NCI-H2107 (cell line): ENCODE measurements at places on chromosomes 11 and 22.

DNA sequence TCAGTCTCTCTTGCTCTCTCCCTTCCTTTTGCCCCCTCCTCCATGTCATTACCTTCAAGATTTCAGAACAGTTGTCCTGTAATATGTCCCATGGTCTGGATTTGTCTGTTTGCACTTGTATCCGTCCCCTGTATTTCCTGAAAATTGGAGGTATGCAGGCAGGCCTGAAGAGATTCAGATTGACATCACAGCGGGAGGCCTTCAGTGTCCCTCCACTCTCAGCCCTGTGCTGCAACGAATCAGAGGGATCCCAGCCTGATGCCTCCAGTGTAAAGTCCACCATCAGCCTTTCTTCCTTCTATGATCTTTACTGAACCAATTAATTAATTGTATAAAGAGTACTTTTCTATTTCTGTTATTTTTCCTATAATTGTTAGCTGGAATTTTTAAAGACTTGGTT lies 57.3 kb downstream of the ELMOD1 start:
- no peak for DNase-seq

DNA sequence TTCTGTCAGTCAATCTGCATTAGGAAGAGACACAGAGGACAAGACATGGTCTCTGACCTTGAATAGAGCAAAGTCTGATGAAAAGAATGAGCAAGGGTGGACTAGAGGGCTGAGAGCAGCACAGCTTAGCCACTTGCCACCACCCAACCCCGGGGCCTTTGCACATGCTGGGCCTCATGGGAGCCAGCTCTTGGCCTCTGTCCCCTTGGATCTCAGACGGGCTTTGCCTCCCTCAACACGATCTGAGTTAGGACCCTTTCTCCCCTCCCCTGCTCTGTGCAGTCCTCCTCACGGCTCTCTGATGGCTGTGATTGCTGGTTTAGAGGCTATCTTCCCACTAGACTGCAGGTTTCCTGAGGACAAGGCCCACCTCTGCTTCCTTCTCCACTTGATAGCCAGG lies 131.6 kb upstream of the B3GAT1 start:
- no peak for DNase-seq

DNA sequence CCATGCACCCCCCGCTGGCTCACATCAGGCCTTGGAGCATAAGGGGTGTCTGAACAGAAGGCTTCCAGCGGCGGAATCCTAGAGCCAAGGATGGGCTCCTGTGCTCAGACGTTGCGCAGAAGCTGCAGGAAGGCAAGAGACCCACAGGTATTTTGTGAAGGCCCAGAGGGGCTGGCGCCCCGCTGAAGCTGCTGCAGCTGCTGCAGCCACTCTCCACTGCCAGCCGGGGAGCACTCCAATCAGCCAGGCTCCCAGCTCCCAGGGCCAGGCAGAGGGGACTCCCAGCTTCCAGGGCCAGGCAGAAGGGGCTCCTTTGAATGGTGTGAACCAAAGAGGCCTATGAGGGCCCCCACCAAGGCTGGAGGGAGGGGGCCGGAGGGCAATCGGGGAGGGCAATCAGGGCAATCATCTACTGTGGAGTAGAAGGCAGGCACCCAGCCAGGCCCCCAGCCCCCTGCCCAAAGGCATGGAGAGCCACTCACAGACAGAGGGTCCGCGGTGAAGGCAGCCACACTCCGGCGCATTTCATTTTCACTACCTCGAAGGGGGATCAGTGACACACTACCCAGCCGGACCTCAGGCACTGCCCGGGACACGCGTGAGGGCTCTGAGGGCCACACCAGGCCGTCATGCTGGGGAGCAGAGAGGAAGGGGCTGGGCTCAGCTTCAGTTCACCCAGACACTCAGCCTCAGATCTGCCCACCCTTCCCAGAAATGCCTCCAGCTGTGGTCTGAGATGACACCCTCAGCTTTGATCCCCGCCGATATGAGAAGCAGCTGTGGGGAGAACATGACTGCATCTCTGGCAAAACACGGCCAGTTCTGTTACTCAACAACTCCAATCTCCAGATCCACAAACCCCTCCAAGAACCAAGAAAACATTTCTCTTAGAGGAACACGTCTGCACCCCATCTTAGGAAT lies 11.6 kb upstream of the PDE2A start:
- DNase-seq = no peak

- no peak for DNase-seq
Observed at GRCh38 chr11:63551889-63552266, 11.3 kb downstream of the PLAAT2 start.

DNA sequence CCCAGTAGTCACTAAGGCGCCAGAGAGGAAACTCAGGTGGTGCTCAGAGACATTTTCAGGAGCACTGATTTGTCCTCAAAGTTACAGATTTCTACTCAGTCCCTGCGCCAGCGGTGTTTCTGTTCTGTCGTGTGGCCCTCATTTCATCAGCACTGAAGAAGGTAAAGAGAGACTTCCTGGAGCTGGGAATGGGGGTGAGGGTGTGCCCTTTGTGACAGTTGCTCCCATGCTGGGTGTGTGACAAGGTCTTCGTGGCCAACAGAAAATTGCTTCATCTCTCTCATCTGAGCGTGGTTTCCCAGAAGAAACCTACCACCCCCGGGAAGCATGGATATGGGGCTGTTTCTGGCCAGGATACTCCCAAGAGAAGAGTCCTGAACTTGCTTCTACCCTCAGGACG lies 2.0 kb upstream of the PPARA start:
- no peak for DNase-seq

- no peak for DNase-seq
Observed at GRCh38 chr11:79406376-79406775, 34.5 kb downstream of the TENM4 start.

DNA sequence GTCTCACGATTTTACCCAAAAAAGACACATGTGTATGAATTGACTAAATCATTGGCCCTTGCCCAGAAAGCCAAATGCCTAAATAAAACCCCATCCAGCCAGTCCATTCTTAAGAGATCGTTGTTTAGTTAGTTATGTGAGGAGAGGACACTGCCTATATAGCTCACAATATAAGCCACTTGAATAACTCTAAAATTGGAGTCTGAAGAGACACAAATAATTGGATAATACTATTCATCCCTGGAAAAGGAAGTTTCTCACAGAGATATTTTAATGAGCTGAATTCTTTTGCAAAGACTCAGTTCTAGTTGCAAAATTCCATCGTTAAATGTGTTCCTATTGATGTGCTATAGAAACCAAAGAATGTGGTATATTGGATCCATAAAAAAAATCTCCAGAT lies 176.7 kb downstream of the SOX6 start:
- DNase-seq = no peak

GRCh38 chr11:113778111-113778910 lies 1.3 kb upstream of the CLDN25 start:
- peak; percentile 25 for DNase-seq

DNA sequence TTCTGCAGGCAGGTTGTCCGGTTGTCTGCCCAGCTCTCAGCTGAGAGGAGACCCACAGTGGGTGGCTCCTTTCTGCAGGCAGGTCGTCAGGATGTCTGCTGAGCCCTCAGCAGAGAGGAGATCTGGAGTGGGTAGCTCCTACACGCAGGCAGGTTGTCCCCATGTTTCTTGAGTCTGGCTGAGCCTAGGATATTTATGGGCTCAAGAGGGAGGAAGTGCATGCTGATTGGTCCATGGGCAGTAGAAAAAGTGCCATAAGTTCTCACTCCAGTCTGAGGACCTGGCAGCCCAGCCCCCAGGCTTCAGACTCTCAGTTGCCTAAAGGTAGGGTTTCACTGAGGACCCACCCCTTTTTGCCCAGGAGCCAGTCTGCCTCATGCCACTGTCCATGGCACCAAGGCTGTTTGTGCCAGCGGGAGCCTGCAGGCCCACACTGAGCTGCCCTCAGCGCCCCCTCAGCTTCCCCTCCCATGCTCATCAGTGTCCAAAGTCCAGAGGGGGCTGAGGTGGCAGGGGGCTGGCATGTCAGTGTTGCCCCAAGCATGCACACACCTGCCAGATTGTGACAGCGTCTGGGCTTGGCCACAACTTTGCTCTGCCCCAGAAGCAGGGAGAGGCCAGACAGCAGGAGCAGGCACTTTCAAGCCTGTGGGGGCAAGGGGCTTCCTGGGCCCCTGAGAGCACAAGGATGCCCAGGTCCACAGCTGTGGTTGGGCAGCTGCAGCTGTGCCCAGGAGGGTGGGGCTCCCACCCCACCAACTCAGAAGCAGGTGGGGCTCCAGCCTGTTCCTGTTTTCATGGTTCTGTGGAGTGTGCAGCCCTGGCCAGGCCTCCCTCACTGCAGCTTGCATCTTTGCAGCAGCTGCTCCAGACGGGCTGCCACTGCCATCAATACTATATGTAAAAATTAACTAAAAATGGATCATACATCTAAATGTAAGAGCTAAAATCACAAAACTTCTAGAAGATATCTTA lies 3.8 kb upstream of the RNF141 start:
- DNase-seq = no peak

DNA sequence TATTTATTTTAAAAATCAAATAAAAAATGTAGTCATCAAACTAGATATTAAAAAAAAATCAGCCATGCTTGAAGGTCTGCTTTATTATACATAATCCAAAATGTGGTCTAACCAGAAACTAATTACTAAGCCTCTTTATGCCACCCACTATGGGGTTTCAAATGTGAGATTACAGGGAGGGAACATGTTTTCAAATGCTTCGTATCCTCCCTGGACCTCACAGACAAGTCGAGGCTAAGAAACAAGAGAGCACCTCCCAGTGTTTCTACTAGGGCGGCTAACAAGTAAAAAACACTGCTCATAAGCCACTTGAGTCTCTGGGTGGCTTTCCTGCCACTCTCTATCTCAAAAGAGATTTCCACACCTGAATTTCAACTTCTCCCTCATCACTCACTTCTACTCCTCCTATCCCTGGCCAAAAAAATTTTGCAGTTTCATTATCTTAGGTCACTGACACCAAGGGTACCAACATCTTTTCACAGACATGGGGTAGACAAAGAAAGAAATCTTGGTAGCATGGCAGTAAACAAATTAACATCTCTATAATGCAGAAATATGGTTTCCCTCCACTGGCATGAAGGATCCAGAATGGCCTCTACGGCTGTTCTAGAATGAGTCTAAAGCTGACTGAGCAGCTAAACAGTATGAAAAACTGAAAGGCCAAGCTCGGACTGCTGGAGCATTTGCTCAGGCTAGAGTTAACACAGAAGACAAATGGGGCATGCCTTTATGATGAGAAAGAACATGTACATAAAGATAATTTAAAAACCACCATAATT lies 50.9 kb downstream of the PITPNB start:
- no peak for DNase-seq

DNA sequence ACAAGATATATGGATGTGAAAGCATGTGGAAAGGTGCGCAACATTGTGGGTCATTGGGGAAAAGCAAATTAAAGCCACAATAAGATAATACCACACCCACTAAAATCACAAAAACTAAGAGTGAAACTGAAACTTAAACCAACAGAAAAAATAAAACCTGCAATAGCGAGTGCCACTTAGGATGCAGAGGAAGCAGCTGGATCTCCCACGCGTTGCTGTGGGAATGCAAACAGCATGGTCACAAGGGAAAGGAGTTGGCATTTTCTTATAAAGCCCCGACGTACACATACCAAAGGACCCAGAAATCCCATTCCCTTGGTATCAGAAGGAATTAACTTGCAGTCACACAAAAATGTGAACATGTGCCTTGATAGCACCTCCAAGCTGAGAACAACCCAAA lies 712.0 kb downstream of the TBC1D22A start:
- no peak for DNase-seq

GRCh38 chr11:61814247-61814957 lies 2.4 kb downstream of the FADS1 start:
- DNase-seq = no peak

GRCh38 chr22:30903876-30904460 lies 64.6 kb downstream of the MORC2 start:
- no peak for DNase-seq

DNA sequence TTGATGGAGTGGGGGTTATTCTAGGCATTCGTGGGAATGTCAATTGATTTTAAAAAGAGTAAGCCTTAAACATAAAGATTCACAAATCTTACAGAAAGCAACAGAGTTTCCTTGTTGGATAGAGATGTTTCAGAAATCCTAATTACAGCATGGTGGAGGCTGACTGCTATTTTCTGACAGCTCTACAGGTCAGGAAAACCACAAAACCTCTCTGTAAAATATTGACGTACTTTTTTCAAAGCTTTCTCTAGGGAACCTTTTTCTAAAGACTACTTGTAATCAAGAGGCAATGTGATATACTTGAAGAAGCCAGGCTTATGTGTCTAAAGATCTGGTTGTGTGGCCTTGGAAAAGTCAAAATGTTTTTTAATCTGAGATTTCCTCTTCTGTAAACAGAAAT lies 9.1 kb upstream of the OR8B8 start:
- DNase-seq = no peak

GRCh38 chr11:71153005-71153390 lies 99.4 kb downstream of the SHANK2 start:
- DNase-seq = no peak

DNA sequence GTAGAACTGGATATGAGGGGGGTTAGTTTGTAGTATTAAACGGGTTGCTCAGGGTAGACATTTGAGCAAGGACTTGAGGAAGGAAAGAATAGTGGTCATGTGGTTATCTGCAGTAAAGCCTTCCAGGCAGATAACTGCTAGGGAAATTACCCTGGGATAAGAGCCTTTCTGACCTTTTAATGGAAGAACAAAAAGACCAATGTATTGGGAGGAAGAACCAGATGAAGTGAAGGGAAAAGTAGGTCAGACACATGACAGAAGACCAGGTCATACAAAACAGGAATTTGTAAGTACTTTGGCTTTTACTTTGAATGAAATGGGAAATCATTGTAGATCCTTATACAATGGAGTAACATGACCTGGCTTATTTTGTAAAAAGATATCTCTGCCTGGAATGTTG lies 241.9 kb upstream of the CTSC start:
- DNase-seq = no peak

DNA sequence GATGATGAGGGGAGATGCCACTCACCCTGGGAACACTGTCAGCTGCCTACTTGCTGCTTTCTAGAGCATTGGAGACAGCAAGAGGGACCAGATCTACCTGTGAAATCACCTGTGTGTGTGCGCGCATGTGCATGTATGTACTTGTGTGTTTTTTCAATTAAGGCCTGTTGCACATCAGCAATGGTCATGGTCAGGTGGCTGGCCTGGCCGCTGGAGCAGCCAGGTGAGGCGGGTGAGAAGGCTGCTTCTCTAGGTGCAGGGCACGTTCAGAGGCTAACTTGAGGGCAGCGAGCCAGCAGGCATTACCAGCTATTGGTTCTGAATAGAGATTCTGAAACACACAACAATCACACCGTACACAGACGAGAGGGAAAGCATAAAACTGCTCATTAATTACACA lies 65.1 kb downstream of the PARVG start:
- DNase-seq = no peak

- no peak for DNase-seq
Observed at GRCh38 chr11:128518493-128519207, 68.7 kb downstream of the ETS1 start.

GRCh38 chr11:101127699-101128570 lies 1.7 kb downstream of the PGR start:
- no peak for DNase-seq

GRCh38 chr11:41413843-41414242 lies 45.6 kb downstream of the LRRC4C start:
- DNase-seq = no peak

GRCh38 chr11:17547051-17547577 lies at the start of gene OTOG:
Gene OTOG, plus strand, starts transcription at chr11:17547259. Its CDS starts 114 bp downstream, at chr11:17547373.
- peak; percentile 74 for DNase-seq

- DNase-seq = no peak
Observed at GRCh38 chr22:45478108-45478771, 24.4 kb upstream of the FBLN1 start.

- no peak for DNase-seq
Observed at GRCh38 chr11:117641008-117641915, 155.8 kb downstream of the DSCAML1 start.
